ENCODE measurements at places on chromosomes 4 and X. TPM values are rescaled to one million over a fixed set of nuclear protein-coding genes. Genes with fewer than 3 reads are reported as not detected.

- DNase-seq = no peak
These were observed 1.3 kb downstream of the GALNTL6 start for GRCh38 chr4:171814545-171814944.

- DNase-seq = no peak
These were observed 486.4 kb upstream of the FAT1 start for GRCh38 chr4:187209921-187210613.

GRCh38 chr4:86506591-86506990 lies 87.5 kb upstream of the PTPN13 start:
- DNase-seq = no peak

Gene GABRE
- not detected for total RNA-seq

Data from activated CD4-positive, alpha-beta T cell treated with anti-CD3 and anti-CD28 coated beads, Interleukin-2, amount 10 ng/mL, durations not matched to agents 24 days and 14 days (primary cell).